ENCODE measurements at places on chromosomes 13 and 19.

- no peak for DNase-seq
Observed at GRCh38 chr19:45569619-45570421, 14.8 kb downstream of the OPA3 start.

GRCh38 chr19:11273296-11273695 lies 11.0 kb upstream of the DOCK6 start:
- no peak for DNase-seq

- DNase-seq, result no peak
Observed at GRCh38 chr13:96696389-96696900, 297.8 kb downstream of the OXGR1 start.

GRCh38 chr13:71306821-71307220 lies 560.2 kb downstream of the DACH1 start:
- DNase-seq, result no peak

DNA sequence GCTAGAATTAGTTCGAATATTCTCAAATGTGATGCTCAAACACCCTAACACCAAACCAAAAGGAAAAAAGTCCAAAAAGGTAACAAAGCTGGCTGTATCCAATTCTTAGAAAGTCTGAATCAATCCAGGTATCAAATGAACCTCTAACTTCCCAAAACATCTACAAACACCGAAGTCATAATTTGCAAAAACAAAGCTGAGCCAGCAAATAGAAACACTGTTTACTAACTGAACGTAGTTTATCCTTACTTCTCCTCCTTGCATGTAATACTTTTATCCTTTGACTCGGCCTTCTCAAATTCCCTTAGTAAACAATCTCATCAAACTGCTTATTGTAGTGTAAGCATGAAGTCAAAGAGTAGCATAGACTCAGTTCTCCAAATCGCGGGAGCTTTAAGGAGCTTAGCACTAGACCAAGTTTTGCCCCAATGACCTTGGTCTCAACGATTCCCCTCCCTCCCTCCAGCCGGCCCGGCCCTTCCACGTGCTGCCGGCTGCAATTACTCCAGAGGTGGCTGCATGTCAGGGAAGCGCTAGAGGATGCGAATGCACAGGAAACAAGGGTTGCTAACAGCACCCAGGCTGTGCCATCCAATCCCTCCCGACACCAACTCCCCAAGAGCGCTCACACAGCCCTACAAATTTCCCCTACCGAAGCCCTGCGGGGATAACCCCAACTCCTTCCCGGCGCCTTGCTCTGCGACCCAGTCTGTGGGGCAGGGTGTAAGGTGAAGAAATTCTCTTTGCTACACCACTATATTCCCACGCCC lies 693 bp downstream of the XPO4 start:
- DNase-seq, result no peak

- no peak for DNase-seq
Observed at GRCh38 chr19:643736-644135, 4.1 kb downstream of the FGF22 start.

DNA sequence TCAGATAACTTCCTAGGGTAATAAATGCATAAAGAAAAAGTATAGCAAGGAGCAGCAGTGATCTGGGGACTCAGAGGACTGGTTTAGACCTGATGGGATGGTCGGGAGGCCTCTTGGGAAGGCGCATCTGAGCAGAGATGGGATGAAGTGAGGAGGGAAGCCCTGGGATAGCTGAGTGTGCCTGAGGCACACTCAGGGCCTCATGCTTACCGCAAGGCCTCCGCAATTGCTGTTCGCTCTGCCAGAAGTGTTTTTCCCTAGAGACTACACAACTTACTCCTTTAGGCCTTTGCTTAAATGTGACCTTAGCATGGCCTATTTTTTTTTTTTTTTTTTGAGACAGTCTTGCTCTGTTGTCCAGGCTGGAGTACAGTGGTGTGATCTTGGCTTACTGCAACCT lies 4.1 kb upstream of the DLL3 start:
- DNase-seq, result no peak

GRCh38 chr13:83992566-83993358 lies 110.5 kb upstream of the SLITRK1 start:
- DNase-seq, result no peak

- no peak for DNase-seq
Observed at GRCh38 chr19:4448147-4448985, 9.2 kb downstream of the UBXN6 start.

DNA sequence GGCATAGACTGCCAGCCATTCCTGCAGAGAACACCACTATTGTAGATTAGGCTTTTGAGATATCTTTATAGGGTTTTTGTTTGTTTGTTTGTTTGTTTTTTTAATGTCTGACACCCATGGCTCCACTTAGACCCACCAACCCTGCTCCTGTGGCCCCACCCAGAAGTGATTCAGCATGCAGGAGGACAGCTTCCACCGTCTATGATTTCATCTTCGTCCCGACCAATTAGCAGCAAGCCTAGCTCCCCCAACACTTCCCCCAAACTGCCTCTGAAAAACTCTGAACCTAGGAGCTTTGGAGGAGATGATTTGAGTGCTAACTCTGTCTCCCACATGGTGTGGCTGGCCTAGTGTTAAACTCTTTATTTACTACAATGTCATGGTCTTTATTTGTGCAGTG lies 108.3 kb upstream of the RXFP2 start:
- DNase-seq, result no peak

DNA sequence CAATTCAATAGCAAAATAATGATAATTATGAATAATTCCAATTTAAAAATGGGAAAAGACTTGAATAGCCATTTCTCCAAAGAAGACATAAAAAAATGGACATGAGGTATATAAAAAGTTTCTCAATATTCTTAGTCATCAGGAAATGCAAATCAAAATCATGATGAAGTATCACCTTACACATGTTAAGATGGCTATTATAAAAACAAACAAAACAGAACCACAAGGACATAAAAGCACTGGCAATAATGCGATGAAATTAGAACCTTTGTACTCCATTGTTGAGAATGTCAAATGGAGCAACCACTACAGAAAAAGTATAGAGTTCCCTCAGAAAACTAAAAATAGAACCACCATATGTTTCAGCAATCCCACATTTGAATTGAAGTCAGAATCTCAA lies 1186.1 kb downstream of the SLITRK5 start:
- DNase-seq, result no peak

- DNase-seq, result no peak
Observed at GRCh38 chr13:112245989-112246388, 130.2 kb upstream of the SPACA7 start.

DNA sequence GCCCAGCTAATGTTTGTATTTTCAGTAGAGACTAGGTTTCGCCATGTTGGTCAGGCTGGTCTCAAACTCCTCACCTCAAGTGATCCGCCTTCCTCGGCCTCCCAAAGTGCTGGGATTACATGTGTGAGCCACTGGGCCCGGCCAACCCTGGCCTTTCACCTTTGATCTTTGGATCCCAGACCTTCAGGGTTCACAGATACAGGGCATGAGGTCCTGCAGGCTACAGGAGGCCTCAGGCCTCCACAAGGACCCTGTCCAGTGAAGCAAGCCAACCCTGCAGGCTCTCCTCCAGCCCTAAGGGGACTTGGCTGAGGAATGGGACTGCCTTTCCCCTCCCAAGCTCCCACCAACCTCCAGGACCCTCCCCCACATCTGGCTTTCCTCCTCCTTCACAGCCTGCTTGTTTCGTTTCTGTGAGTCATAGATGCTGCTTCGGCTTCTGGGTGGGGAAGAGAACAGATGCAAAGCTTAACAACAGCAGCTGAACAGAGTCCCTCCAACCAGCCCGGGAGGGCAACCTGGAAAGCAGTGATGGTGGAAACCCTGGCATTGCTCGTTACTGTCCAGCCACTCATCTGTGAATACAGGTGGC lies 11.8 kb downstream of the ARHGEF18 start:
- DNase-seq, result no peak

DNA sequence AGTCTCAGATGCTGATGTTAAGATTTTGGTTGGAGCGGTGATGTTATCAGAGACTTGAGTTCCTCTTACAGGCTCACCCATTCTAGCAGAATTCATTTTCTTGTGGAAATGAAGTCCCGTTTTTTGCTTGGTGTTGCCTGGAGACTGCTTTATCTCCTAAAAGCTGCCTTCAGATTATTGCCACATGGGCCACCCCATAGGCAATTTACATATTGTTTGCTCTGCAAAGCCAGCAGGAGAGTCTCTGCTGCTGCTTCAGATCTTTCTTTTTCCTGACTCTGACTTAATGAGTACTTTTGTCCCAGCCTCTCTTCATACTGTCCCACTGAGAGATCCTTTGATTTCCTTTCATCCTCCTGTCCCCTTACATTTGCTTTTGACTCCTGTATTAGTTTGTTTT lies 114.6 kb downstream of the TDRD3 start:
- no peak for DNase-seq

DNA sequence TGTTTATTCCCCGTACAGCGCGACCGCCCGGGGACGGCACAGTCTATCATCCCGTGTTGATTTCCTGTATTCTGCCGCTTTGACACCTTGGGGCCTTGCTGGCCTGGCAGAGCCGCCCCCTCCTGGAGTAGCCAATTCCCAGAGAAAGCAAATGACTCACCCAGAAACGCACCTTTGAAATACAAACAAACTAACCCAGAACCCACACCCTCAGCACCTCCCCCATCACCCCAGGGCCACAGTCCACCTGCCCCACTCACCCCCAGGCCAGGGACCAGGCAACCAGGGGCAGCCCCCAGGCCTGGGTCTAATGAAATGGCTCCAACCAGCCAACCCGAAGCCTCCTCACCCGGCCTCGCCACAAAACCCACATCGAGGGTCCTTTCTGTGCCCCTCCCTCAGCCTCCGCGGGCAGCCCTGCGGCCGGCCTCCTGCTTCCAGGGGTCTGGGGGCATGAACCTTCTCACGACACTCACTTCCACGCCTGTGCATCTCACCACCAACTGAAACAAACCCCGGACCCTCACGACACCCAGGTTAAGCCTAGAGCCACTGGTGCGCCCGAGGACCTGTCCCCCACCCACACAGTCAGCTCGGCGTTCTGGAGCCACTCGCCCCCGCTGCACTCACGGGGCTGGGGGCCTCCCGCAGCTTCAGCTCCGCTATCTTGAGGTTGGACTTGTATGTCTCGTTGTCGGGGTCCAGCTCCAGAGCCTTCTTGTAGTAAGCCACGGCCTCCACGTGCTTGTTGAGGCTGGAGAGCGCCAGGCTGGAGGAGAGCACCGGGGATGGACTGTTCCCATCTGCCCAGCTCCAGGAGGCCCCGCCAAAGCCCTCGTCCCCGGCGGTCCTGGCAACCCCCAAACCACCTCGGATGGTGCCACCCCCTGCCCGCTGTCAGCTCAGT lies 20.9 kb downstream of the SGTA start:
- no peak for DNase-seq

DNA sequence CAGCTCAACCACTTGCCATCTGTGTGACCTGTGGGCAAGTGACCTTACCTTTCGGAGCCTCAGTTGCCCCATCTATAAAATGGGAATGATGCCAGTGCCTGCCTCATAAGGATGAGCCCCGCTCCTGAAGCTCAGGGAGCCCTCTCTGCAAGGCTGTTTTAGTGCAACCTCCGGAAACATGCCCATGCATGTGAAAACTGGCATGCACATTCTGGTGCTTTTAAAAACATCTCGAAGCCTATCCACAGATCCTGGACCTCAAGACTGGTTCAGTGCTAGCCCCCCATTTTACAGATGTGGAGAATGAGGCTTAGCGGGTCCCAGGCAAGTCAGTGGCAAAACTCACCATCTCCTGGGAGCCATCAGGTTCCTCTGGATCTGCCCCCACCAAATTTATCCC lies 5.6 kb downstream of the CADM4 start:
- DNase-seq, result no peak

- DNase-seq, result no peak
Observed at GRCh38 chr13:38951525-38952313, 38.9 kb downstream of the STOML3 start.

DNA sequence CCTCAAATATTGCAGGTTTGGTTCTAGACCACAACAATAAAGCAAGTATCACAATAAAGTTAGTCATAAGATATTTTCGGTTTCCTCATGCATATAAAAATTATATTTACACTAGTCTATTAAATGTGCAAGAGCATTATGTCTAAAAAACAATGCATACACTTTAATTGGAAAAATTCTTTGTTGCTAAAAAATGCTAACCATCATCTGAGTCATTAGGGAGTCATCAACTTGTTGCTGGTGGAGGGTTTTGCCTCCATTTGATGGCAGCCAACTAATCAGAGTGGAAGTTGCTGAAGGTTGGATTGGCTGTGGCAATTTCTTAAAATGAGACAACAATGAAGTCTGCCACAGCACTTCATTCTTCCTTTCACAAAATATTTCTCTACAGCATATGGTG lies 422.3 kb upstream of the GPC6 start:
- DNase-seq, result no peak

DNA sequence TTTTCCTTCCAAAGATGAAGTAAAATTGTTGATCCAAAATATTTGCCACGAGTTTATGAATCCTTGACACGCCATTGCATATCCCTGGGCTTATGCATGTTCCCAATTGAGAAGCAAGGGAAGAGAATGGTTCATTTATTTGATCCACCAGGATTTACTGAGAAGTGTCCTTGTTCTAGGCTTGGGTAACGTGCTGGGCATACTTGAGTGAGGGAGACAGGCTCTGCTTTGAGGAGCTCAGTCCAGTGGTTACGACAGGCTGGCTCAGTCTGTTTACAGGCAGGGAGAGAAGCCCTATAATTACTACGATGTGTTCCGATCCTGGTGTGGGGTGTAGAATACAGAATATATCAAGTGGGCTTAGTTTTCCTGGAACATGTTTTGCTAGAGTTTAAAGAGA lies 6.3 kb upstream of the PNMA8C start:
- no peak for DNase-seq

GRCh38 chr13:69857183-69857821 lies 250.3 kb upstream of the ATXN8OS start:
- peak; percentile 10 for DNase-seq

DNA sequence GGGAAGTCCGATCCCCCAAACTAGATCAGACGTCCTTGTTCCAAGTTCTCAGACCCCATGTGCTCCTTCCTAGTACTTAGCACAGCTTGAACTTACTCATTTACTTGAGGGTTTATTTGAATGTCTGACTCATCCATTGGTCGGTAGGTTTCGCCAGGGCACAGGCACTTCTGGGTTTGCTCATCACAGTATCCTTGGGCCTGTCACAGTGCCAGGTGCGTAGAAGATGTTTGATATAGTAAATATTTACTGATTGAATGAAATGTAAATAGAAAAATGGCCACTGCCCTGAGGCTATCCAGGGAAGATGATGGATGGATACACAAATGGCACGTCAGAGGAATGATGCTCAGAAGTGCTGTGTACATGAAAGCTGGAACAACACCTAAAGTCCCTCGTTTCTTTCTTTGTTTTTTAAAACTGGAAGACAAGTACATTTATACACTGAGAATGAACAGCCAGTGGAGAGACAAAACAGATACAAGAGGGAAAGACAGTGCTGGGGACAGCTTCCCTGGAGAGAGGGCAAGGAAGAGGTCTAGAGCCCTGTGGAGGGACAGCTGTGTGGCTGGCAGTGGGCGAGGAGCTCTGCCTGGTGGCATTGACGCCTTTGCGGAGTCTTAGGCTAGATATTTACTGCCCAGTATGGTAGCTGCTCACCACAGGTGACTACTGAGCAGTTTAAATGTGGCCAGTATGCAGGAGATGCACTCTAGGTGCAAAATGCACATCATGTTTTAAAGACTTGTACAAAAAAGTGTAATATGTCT lies 31.2 kb upstream of the KL start:
- DNase-seq, result peak; percentile 80

All from Panc1 (cell line).